ENCODE measurements at places on chromosomes 7 and 10.

GRCh38 chr10:98023024-98023423, 7.4 kb downstream of the CRTAC1 start:
- DNase-seq: peak; percentile 12

GRCh38 chr7:2314209-2314955, at the start of gene SNX8:
SNX8 (minus strand) TSS chr7:2314441; CDS start chr7:2314421, 20 bp downstream.
- peak; percentile 99 for DNase-seq

- DNase-seq: no peak
These were observed 305.9 kb upstream of the RNF32 start for GRCh38 chr7:156334636-156335035.

- no peak for DNase-seq
These were observed 52.9 kb upstream of the CHCHD3 start for GRCh38 chr7:133134810-133135209.

GRCh38 chr10:52877451-52877850, 104.9 kb upstream of the MBL2 start:
- DNase-seq: no peak

GRCh38 chr7:114979388-114979787, 57.5 kb downstream of the MDFIC start:
- DNase-seq: no peak

- DNase-seq: no peak
These were observed 182.0 kb downstream of the RPS24 start for GRCh38 chr10:78215645-78216044.

- DNase-seq: no peak
These were observed 631.0 kb upstream of the ANKRD30A start for GRCh38 chr10:36494371-36494770.

DNA sequence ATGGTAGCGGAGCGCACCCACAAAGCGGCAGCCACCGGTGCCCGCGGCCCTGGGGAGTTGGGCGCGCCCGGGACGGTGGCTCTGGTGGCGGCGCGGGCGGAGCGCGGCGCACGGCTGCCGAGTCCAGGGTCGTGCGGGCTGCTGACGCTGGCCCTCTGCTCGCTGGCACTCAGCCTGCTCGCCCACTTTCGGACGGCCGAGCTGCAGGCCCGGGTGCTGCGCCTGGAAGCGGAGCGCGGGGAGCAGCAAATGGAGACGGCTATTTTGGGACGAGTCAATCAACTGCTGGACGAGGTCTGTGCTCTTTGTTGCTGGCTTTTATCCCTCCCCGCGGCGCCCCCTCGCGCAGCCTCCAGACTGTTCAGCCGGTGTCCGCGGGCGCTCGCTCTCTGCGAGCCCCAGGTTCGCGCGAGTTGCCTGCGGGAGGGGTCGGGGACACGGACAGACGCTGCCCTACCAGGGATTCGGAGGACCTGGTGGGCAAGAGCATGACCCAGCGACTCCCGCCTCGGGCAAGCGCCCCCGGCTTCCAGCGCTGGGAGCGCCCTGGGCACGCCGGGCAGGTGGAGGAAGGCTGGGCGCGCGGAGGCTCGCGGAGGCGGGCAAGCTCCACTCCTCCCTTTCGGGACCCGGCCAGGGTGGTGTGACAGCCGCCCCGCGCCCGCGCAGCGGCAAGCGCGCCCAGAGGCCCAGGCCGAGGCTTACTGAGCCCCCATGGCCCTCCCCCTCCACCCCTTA, 887 bp downstream of the COL13A1 start:
- DNase-seq: no peak

DNA sequence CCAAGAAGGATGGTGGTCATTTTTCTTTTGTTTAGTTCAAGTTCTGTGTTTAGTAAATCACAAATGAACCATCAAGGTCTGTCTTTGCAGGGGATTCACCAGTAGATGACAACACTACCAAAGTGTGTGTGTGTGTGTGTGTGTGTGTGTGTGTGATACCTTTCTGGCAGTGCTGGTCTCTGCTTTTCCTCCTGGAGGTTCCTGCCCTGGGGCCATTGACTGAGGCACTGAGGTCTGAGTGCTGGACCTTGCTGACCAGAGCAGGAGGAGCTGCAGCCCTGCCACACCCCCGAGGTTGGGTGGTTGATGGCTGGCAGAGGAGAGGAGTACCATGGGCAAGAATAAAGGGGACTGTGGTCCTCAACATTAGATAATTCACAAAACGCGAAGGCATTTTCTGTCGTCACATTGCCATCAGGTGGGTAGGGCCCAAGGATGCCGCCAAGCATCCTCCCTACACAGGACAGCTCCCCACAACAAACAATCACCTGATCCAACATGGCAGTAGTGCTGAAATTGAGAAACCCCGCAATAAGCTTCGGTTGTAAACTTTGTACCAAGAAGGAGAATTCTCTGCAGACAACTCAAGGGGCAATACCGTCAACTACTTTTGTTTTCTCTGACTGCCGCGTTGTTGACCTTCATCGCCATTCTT, 49.5 kb upstream of the PRSS58 start:
- no peak for DNase-seq

DNA sequence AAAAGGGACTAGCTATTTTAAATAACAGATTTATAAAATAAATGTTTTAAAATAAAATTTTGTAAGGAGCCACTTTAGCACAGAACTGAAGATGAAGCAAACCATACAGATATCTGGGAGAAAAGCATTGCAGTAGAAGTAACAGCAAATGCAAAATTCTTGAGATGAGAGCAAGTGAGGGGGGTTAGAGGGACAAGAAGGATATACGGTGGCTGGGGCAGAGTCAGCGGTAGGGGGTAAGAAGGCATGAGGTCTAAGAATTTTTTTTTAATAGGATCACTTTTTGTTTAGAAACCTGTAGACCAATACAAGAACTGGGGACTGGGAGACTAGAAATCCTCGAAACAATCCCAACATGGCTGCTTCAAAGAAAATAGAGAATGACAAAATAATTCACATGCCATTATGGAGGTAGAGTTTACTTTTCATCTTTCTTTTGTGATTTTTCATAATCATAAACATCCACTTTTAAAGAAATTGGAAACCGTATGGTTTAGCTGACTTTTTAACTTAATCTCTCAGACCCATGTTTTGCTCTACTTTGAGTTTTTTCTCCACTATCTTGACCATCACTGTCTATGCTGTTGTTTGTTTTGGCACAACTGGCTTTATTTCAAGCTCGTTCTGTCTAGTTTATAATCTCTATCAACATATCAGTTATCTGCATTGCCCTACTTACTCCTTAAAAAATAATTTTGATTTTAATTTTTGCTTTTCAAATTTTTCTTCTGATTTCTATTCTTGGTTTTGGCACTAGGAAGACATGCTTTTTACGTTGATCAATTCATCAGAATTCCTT, 73.5 kb downstream of the KMT2C start:
- no peak for DNase-seq

Measured in activated effector memory CD4-positive, alpha-beta T cell treated with anti-CD3 and anti-CD28 coated beads, Interleukin-2, amount 50 U/mL, for 16 hours (primary cell).